ENCODE measurements at places on chromosomes 1 and 21.

DNA sequence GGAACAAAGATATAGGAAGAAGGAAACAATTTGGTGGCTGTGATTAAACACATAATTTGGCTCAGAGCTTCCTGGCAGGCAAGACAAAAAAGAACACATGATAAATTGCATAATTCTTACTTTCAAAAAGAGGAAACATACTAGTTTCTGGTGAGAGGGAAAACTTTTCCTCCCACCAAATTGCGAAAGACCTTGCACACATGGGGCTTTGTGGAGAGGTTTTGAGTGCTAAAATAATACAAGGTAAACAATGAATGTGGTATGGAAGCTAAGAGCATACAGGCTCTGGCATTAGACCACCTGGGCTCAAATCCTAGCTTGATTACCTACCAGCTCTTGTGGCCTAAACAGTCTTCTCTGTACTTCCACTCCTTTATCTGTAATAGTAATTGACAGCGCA lies 140.2 kb upstream of the HOOK1 start:
- DNase-seq = no peak

DNA sequence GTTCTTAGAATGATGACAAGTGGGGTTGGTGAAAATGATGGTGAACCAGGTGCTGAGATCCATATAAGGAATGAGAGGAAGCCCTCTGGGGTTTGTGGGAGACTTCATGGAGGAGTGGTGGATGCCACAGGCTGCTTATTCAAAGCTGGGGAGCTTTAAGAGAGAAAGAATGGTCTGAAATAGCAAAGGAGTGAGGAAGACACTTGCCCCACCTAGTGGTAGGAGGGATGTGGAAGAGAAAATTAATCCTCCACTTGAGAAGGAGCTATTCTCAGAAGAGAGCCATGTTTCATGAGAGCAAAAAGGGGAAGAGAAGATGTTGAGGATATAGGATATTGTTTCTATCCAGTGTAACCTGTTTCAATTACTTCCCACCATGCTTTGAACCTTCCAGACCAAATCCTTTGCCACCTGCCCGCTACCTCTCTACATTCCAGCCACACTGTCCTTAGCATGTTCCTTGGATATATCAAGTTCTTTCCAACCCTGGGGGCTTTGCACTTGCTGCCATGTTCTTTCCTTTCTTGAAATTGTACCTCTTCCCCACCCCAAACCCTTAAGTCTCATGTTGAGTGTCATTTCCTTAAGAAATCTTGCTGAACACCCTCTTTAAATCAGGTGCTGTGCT lies 19.6 kb upstream of the ZNF648 start:
- DNase-seq = no peak

DNA sequence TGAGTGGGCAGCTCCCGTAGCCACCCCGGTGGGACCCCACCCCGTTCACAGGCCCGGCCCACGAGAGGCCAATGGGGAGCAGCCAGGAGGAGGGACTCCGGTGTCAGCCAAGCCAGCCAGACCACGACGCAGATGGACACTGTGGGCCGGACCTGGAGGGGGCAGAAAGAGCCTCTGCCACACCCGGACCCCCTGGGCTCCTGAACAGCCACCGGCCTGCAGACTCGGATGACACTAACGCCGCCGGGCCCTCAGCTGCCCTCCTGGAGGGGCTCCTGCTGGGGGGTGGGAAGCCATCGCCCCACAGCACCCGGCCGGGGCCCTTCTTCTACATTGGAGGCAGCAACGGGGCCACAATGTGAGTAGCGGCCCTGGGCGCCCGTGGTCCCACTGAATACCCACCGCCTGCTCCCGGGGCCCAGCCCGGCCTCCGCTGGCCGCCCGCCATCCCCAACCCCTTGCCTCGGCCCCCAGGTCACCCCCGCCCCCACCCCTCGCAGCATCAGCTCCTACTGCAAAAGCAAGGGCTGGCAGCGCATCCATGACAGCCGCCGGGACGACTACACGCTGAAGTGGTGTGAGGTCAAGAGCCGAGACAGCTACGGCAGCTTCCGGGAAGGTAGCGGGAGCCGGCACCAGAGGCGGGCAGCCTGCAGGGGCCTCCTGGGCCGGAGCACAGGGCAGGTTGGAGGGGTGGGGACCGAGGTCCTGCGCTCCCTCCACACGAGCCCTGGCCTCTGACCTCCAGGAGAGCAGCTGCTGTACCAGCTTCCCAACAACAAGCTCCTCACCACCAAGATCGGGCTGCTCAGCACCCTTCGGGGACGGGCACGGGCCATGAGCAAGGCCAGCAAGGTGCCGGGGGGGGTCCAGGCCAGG lies 6.5 kb downstream of the TTLL10 start:
- DNase-seq = peak; percentile 38

DNA sequence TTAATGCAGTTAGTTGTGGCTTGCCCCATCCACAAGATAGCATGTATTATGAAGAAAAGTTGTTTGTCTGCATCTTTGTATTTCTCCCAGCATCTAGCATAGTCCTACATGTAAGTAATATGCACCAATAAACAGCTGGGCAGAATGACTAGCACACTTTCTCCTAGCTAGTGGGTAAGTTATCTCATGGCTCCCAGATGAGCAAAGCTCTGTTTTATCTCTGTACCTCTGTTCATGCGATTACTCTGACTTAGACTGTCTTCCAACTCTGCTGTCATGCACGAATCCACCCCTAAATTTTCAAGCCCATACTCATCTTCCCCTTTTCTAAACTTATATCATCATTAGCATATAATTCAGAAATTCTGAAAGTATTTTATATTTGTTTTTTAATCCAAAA lies 37.5 kb upstream of the KCTD3 start:
- no peak for DNase-seq

- DNase-seq = no peak
These were observed 2.8 kb upstream of the BACE2 start for GRCh38 chr21:41164981-41165655.

GRCh38 chr1:73886716-73887115 lies 311.3 kb downstream of the LRRIQ3 start:
- DNase-seq = no peak

- DNase-seq = no peak
These were observed 19.1 kb downstream of the OLFML3 start for GRCh38 chr1:113998361-113998760.

DNA sequence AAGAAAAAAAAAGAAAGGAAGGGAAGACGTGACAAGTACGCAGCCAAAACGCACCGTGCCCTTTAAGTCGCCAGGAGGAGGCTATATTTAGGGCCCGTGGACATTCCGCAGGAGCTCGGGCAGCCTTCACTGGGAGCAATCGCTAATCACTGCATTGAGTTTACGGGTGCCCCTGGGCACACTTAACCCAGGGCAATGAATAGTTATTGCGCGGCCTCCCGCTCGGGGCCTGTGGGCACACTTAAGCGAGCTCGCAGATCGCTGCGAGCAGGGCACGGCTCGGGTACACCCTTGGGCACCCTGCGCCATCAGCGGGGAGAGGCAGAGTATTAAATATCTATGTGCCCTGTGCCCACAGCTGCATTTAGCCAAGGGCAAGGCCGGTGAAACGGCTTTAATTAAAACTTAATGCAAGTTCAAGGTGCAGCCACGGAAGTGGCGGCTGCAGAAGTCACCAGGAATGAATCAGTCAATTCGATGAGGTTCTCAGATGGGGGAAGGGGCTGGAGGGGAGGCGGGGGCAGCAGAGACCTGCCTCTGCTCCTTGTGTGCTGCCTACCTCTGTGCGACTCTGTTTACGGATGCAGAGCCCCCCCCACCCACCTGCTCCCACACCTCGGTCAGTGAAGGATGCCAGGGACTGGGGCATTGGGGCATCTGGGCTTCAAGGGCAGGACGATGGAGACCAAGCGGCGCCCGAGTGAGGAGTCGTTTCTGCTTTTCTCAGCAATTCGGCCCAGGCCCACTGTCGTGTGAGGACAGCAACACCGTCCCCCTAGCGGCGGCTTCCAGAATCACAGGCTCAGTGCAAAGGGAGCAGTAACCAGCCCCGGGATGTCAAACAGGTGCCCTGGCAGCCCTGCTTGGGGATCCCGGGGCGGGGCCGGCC lies 51.8 kb upstream of the TARDBP start:
- peak; percentile 80 for DNase-seq

Data from right cardiac atrium (tissue), 5 donors.